Astrocyte of the cerebellum (primary cell): ENCODE measurements at places on chromosomes 6 and 20.

DNA sequence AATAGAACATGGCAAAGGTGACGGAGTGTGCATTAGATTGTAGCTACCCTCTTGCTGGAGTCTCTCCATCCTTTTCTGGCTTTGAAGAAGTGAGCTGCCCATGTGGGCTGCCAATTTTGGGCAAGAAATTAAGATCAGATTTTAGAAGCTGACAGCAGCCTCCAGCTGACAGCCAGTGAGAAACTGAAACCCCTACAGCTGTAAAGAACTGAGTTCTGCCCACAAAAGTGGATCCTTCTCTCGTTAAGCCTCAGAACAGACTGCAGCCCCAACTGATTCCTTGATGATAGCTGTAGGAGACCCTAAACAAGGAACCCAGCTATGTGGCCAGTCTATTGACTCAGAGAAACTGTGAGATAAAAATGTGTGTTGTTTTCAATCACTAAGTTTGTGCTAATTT, 134.1 kb downstream of the CD109 start:
- DNase-seq, result no peak

DNA sequence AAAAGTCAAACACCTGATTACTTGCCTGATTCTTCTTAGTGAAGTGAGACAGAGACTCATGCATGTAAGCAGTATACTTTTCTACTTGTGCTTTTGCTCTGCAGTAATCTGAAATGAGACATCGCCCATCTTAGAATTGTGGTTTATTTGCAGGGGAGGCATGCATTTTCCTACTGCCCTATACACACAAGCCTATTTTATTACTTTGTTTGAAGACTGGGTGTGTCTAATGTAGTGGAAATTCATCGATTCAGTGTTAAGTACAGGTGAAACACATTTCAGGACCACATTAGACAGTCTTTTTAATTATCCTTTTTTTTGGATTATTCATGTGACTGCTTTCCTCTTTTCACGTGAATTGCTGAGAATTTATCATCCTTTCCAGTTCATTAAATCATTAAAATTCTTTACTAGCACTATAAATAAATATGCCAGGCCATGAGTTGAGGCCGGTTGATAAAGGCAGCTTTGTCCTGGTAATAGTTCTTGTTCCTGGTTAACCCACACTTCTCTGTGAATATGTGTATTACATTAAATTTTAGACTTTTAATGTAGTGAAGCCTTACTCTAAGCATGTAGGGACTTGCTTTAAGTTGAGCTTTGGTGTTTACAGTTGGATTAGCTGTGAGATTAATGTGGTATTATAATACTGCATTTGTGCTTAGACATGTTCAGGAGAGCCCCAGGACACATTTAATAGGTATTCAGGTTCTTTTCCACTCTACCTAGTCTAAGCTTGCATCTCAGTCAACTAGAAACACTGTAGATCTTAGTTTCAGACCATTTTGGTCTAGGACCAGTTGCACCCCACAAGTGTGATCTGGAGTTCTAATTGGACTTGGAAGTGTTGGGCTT, 10.8 kb upstream of the BTBD3 start:
- DNase-seq, result no peak

DNA sequence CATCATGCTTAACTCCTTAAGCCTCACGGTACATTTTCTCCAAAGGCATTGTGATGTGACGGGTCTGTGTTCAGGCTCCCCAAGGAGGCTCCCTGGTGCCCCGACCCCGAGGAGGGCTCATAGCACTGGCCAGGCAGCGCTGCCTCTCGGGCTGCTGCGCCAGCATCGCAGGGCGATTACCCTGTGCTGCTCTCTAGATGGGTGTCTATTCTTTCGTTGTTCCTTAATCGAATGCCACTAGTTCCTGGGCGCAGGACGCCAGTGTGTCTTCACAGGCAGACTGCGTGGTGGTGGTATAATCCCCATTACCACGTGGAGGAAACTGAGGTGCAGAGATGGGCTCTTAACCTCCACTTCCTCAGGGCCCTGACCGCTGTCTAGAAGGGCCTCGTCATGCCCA, 267.4 kb downstream of the CDH4 start:
- no peak for DNase-seq

DNA sequence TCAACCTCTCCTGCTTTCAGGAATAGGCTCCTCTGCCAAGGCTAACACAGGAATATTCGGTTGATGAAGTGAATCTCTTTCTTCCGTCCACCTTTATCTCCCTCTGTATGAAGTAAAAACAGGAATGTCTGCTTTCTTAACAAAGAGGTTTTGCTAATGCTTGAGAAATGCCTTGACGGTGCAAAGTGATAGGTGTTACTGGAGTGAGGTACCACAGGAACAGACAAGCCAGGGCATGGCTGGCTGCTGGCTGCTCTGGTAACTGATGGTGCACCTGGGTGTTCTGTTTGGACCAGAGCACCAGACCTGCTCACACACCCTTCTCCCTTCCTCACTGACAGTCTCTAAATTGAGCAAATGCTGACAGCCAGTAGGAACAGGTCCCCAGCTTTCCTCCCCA, 174.0 kb upstream of the FBXL4 start:
- DNase-seq, result no peak

- no peak for DNase-seq
Observed at GRCh38 chr6:38719358-38719757, 4.2 kb downstream of the DNAH8 start.

GRCh38 chr6:135831016-135831415, 20.5 kb upstream of the PDE7B start:
- peak; percentile 43 for DNase-seq

DNA sequence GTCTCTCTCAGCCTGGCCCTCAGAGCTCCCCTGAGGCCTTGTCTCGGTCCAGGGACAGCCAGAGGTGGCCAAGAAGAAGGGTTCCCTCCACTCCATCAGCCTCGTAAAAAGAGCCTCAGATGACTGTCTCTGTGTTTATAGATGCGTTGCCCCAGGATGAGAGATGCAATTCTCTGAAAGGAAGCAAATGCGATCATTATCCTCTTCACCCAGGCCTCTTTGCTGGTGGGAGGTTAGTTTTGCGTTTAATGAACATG, 90.4 kb downstream of the YTHDF1 start:
- no peak for DNase-seq

DNA sequence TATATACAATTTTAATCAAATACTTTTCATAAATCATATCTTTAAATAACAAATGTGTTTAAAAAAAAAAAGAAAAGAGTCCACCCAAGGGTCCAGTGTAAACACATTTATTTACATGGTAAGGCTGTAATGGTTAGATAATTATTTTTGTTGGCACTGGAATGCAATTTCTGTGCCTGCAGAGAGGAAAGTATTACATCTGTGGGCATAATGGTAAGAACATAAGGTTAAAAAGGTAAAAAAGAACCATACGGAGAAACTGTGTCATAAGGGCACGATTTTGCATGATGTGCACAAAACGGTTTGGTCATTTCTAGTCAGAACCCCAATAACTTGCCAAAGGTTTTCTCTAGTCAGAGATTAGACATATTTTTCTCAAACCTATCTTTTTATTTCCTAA, 54.3 kb downstream of the RWDD2A start:
- no peak for DNase-seq

DNA sequence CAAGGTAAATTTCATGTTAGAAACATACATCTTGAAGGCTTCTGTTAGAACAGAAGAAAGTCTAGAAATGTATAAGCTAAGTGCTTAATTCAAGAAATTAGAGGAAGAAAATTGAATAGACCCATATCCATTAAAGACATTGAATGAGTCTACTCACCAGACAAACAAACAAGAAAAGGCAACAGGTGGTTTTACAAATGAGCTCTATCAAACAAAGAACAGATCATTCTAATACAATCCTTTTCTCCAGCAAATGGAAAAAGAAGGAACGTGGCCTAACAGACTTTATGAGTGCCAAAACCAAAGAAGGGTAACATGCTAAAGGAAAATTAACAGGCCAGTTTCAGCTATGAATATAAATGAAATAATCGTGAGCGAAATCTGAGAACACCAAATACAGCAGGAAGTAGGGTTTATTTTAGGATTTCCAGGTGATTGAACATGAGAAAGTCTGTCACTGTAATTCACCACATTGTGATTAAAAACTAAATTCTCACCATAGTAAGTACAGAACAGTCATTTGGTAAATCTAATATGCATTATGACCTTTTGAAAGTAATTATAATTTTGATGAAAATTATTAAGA, 22.6 kb downstream of the MTHFD1L start:
- no peak for DNase-seq

DNA sequence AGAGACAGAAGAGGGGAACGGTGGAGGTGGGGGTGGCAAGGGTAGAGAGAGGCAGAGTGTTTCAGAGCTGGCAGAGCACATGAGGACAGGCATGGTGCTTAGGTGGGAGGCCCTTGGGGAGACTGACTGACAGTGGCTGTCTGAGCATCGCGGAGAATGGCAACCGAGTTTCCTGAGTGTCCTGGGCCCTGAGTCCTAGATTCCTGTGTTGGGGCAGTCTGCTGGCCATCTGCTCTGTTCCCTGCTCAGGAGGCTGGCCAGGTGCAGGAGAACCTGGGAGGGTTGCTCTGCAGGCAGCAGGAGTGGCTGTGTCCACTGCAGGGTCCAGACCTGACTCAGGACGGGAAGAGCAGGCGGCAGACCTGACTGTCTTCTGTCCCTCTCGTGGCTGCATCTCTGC, 248.9 kb downstream of the LRFN2 start:
- DNase-seq, result no peak

DNA sequence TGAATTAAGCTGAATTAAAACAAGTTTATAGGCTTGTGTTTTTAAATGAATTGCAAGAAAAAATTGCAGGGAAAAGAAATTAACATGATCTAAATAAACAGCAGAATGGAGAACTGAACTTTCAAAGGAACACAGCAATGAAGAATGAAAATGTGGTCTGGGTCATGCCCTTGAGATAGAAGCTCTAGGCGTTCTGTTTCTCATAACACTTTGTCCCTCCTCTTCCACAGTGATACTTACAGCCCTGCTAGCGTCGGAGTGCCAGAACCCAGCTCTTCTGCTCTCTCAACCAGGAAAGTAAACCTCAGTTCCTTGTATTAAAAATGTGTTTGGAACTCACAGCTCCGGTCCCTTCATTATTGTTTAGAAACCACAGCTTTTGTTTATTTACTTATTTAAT, 11.4 kb downstream of the HMGCLL1 start:
- DNase-seq, result no peak

GRCh38 chr6:113995634-113996033, 24.7 kb upstream of the HDAC2 start:
- DNase-seq, result peak; percentile 83

DNA sequence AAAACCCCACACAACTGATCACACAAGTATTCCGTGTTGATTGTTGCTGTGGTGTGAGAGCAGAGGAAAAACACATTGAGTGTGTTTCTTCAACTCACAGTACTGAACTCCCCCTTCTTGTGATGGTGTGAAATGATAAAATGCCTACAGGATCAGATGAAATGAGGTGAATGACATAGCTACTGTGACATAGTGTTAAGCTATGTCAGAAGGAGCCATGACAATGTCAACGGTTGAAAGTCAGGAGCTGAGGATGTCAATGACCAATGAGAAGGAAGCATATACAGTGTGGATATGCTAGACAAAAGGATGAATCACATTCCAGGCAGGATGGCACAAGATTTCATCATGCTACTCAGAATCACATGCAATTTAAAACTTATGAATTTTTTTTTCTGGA, 38.8 kb downstream of the WASF1 start:
- DNase-seq, result no peak

GRCh38 chr6:167733740-167734661, 92.7 kb upstream of the AFDN start:
- peak; percentile 56 for DNase-seq
